ENCODE measurements at places on chromosomes 6 and 20. TPM values are rescaled to one million over a fixed set of nuclear protein-coding genes. Genes with fewer than 3 reads are reported as not detected.

DNA sequence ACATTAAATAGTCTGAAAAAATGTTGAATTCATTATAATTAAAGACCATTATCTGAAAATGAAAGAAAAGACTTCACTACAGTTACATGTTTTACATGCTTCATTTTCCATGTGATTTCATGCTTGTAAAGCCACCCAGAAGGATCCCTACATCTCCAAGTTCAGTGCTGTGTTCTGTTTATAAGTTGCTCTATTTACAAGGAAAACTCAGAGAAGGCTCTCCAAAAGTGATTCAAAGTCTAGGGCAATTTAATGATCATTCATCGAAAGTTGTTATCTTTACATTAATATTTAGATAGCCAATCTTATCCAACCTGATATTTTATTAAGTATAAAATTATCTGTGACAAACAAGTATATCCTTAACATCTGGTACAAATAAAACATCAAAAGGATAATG is 494.9 kb upstream of the RNF217 start:
- no peak for DNase-seq

Gene HLA-DMA
- 104 TPM for total RNA-seq

DNA sequence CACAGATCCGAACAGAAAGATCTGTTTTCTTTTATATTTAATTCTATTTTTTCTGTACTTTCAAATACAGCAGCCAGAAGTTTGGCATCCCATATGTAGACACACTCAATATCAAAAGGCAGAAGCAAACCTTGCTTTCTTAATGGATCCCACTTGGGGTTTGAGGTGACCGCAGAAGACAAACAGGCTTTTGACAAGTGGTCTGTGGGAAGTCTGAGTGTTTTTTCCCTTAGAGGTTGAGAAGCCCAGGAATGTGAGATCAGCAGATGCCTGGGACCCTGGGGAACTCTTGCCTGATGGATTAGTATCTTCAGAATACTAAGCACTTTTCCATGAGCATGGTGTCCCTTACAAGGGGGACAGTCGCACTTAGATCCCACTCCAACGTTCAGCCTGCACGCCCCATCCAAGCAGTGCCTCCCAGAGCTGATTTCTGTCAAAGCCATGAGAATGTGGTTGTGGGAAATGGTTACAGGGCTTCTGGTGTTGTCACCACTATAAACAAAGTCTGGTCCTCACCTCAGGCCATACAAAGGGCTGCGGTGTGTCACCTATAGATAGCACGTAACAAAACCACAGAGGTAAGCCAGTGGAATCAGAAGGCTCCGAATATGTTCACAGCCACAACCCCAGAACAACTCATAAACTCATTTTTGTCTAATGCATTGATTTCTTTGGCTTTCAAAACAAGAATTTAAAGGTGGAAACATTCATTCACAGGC is 12.7 kb downstream of the IL17F start:
- no peak for DNase-seq

GRCh38 chr6:145814035-145814500 is 527 bp downstream of the FBXO30 start:
- peak; percentile 12 for DNase-seq

GRCh38 chr20:42524058-42524457 is 665.6 kb downstream of the PTPRT start:
- DNase-seq = no peak

DNA sequence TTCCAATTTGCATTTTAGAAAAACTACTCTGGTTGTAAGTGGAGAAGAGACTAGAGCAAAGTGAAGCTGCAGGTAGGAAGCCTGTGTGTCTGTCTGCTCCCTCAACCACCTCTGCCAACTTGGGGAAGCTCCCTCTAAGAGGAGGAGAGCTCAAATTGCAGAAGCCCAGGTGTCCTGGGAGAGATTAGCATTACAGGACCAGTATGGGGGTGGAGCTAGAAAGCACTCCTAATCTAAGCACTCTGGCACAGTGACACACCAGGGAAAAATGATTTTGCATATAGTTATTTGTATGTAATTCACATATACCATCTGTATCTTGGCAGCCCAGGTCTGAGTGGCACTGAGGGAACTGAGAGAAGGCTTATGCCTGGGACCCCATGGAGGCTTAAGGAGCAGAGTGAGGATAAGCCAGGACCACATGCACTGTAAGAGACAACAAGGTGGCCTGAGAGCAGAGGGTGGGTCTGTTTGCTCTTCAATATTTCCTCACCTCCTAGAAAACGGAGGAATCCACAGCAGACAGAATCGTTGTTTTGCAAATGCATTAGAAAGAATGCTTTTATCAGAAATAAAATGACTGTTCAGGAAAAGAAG is 13.6 kb downstream of the GSTA2 start:
- no peak for DNase-seq

GRCh38 chr6:17714177-17714576 is 7.5 kb upstream of the NUP153 start:
- no peak for DNase-seq

- DNase-seq = no peak
Measured at GRCh38 chr6:11500008-11500407, 37.5 kb upstream of the TMEM170B start.

DNA sequence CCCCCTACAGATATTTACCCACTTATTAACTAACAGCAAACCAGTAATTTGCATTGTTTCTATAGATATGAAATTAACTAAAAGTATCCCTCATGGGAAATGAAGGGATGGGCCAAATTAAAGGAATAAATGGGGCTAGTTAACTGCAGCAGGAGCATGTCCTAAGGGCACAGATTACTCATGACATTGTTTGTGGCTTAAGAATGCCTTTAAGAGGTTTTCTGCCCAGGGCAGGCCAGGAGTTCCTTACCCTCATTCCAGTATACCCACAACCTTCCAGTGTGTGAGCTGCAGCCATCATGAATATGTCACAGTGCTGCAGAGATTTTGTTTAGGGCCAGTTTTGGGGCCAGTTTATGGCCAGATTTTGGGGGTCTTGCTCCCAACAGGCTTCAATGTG is 1101.9 kb downstream of the PRIM2 start:
- no peak for DNase-seq

DNA sequence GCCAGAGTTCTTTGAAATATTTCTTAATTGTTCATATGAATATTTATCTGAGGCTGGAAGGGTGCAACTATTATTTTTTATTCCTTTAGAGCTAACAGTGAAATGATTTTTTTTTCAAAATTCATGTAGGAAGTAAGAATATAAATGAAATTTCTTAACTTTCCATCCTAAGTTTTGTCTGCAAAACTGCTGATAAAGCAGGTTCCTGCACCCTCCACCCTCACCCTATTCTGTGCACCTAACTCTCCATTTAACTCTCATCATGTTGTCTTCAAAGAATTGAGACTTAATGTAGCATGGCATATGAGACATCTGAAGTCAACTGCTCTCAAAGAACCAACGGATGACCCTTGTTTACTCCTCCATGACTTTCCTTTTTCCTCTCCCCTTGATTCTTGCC is 23.5 kb upstream of the MANEA start:
- DNase-seq = no peak

Gene BNIP5
- total RNA-seq = 0.94 TPM

DNA sequence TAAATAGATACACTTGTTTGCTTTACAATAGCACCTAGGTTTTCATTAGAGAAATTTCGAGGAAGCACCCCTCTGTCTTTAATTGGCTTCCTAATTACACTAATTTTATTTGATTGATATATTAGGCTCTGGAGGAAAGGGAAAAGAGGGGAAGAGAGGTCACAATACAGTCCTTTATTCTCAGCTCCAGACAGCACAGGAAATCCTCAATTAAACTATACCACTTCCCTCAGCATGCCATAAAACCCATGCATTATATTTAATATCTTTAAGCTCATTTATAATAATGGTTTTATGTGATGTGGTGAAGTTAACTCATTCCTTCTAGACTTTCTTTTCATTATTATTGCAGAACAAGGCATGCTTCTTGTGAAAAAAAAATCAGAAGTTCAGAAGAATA is 17.7 kb upstream of the PDE7B start:
- DNase-seq = no peak

DNA sequence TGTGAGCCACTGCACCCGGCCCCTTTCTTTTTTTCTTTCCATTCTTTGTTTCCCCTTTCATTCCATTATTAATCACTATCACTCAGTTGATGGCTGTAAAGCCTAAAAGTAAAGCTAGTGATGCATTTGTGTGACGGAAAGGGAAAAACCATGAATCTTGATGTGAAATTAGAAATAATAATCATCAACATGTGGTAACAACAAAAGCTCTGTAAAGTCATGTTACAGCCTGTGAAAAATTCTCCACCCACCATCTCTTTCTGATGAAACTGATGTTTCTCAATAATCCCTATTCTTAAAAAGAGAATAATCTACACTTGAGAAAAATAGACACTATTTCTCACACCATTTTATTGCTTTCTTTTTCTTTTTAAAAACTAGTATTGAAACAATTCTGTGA is 80.0 kb downstream of the CRYBG1 start:
- no peak for DNase-seq

Gene CGA
- total RNA-seq = not detected

- DNase-seq = no peak
Measured at GRCh38 chr20:47561603-47562583, 60.2 kb downstream of the NCOA3 start.

Gene LHFPL5
- 0.42 TPM for total RNA-seq

DNA sequence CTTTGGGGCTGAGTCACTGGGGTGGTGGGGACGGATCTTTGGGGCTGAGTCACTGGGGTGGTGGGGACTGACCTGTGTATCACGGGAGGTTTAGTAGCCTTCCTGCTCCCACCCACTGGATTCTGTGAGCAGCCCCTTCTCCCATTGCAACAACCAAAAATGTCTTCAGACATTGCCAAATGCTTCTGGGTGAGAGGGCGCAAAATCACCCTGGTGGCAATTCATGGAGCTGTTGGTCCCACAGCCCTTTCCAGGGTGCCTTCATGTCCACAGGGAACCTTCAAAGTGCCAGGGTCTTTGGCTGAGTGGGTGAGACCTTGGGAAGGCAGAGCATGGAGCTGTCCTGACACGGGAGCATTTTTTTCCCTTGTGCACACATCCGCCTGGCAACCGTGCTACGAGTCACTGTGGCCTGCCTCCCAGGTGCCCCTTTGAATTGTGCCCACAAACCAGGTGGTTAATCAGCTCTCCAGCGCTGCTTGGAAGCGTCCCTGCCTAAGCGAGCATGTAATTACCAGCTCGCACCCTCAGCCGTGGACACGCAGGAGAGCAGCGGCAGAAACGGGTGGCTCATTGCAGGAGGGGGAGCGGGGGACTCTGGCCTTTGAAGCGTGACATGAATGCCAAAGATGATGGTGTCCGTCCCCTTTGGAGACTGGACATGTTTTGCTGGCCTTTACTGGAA is 27.4 kb upstream of the APCDD1L start:
- DNase-seq = no peak

- no peak for DNase-seq
Measured at GRCh38 chr6:56243518-56244070, 3.8 kb downstream of the COL21A1 start.

DNA sequence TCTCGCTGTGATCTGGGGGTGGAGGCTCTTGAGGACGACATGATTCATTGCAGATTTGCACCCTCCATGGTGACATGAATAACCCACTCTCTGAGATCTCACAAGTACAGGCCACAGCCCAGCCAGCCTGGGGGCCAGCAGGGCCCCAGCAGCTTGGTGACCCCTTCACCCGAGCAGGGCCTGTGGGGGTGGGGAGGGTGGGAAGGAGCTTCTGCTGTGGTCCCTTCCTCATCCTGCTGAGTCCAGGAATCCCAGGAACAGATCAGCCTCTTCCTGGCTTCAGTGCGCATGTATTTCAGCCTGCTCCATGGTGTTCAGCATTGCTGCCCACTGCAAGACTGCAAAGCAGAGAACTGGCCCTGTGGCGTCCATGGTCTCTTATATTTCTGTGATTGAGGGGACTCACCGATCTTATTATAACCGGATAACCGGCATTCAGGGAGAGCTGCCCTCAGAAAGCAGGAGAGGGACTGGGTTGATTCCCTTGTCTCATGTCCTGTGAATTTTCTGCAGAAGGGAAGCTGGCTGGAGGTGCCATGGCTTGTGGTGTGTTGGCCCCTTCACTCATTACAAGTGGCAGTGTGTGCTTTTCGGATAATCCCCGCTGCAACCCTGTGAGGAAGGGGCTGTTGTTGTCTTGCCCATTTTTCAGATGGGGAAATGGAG is 118.8 kb upstream of the FRMD1 start:
- no peak for DNase-seq

DNA sequence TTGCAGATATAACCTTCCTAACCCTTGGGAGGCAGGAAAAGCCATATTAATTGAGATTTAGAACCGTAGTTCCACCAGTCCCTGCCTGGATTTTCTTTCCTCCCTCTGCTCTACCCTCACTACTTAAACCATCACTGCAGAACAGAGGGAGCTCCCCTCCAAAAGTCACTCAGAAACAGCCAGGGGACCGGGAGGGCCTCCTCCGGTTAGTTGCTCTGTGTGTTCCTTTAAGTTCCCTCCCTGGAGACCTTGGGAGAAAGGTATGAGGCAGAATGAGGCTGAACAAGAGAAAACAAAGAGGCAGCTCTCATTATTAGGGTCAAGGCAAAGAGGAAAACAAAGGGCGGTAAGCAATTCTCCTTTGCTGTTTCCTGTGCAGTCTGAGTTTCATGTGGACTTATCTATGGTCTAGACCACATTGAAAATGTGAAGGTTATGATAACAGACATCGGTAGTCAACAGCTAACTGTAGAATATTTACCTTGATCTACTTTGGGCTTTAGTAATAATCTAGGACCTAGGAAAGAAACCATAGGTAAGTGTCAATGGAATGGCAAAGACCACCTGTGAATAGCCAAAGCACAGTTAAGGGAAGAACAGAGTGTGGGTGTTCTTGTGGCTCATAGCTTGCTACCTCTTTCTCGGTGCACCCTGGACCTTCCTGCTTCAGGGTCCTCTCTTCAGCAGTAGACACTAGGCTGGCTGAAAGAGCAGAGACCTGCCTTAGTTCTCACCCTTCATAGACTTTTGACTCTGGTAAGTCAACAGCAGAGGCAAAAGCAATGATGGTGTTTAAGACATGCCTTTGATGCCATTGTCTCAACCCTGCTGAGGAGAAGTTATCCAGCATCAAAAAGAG is 250.9 kb upstream of the CITED2 start:
- no peak for DNase-seq

DNA sequence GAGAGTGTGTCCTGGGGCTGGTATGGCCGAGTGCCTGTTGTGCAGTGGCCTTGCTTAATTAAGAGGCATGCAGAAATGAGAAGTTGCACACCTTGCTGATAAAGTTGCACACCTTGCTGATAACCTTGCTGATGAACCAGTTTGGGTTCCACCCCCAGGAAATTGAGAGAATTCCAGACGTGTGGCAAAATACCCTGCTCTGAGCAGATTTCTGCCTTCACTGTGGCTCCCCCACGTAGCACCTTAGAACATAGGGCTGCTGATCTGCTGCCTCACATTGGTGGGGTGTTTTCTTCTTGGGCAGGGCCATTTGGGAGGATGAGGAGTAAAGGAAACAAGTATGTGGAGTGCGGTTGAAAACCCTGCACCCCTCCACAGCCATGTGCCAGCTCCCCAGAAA is 22.5 kb upstream of the ADRM1 start:
- DNase-seq = no peak

Gene ATP9A
- total RNA-seq = 98.5 TPM

- no peak for DNase-seq
Measured at GRCh38 chr20:52305024-52305645, 113.6 kb upstream of the ZFP64 start.

GRCh38 chr6:42292004-42292740 is 74.5 kb upstream of the MRPS10 start:
- peak; percentile 70 for DNase-seq

Gene OXT
- not detected for total RNA-seq

Gene EYA2
- 0.35 TPM for total RNA-seq

Gene MRPS18A
- total RNA-seq = 88.8 TPM
